MM.1S (cell line): ENCODE measurements at places on chromosomes 1 and 21.

- DNase-seq, result no peak
These were observed 37.8 kb downstream of the ELK4 start for GRCh38 chr1:205593967-205594366.

DNA sequence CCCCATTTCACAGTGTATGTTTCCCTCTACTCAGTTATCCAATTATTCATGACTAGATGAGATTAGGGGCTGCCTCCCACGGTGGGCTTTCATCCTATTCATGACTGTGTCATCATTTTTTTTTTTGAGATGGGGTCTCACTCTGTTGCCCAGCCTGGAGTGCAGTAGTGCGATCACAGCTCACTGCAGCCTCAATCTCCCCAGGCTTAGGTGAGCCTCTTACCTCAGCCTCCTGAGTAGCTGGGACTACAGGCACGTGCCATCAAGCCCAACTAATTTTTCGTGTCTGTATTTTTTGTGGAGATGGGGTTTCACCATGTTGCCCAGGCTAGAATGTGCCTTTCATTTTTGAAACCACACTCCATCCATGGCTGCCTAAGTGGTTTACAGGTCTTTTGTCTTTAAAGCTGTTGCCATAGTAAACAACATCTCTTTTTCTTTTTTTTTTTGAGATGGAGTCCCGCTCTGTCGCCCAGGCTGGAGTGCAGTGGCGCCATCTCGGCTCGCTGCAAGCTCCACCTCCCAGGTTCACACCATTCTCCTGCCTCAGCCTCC, 60.0 kb downstream of the PIK3CD start:
- no peak for DNase-seq

DNA sequence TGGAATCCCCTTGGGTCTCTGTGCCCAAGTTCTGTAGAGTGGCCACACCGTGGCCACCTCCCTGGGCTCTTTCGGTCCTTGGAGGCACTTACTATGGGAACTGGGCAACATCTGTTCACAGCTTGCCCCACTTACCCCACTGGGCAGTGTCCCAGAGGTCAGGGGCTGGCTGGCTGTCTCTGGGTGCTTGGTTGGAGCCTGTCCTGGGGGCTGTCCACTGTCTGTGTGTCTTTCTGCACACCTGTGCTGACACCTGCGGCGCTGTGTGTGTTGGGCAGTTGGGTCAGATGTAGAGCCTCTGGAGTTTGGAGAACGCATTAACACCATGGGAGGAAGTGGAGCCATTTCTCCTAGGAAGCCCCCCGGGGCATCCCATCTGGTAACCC, 1.3 kb upstream of the TMEM54 start:
- no peak for DNase-seq

DNA sequence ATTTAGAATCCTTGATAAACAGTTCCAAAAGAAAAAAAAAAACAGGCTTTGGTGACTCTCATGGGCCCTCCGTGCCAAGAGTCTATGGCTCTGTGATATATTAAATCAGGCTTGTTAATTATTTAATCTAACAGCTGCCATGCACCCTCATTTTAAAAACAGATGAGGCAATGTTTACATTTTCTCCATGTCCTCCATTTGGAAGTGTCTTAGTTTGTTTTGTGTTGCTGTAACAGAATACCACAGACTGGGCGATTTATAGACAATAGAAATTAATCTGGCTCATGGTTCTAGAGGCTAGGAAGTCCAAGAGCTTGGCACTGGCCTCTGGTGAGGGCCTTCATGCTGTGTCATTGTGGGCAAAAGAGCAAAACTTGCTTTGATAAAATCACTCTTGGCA, 58.0 kb downstream of the B3GALT5 start:
- no peak for DNase-seq

DNA sequence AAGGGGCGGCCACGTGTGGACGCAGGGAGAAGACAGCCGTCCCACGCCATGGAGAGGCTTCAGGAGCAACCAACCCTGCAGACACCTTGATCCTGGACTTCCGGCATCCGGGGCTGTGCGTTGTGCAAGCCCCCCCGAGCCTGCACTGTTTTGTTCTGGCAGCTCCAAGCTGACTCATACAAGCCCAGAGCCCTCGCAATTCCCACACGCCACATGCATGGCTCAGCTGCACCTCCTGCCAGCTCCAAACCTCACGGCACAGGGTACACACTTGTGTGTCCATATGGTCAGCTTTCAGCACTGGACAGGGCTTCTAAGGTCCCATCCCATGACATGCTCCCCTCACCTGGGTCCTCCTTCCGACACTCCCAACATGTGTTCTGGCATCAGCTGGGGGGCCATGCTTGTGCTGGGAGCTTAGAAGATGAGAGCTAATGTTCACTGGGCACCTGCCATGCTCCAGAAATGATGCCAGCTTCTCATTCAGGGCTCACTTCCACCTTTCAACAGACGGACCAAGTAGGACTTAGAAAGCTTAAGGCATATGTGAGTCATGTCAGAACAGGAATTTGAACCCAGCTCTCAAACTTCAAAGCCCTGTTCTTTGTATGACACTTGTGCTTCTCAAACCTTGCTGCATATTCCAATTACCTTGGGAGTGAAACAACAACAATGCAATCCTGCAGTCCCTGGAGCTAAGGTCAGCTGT, 137.3 kb downstream of the PGBD5 start:
- no peak for DNase-seq

DNA sequence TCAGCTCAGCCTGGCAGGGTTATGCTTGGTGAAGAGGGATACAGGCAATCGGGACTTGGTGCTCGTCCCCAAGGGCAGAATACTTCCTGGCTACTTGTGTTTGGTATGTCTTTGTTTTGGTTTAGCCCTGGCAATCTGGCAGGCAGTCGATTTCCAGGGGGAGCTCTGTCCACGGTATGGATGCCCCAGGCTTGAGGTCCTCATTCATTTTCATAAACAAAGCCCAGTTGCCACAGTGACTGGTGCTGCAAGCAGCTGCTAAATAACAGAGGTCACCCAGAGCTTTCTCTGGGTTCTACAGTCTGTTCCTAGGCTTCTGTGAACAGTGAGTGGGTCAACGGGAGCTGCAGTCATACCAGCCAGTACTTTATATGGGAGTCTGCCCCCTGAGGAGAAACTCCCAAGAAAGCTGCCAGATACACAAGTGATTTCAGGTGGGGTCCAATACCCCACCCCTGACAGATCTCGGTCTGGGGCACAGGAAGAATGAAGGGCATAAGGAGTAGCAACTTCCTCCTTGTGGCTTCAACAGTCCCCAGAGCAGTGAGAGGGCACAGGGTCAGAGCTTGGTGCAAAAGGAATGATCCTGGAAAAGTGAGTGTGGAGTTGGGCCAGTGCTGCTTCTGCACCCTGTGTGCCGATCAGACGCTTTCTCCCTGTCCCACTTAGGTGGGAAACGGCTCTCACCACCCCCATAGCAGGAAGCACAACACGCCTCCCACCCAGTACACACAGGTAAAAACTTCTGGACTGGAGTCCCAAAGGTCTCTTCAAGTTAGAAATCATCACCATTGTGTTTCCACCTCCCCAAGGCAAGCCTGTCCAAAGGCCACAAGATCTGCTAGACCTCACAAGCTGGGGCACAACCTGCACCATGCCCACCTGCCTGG, 55.5 kb downstream of the TGFBR3 start:
- no peak for DNase-seq

- DNase-seq, result peak; percentile 79
These were observed 1.3 kb downstream of the ABCG1 start for GRCh38 chr21:42220138-42220701.

DNA sequence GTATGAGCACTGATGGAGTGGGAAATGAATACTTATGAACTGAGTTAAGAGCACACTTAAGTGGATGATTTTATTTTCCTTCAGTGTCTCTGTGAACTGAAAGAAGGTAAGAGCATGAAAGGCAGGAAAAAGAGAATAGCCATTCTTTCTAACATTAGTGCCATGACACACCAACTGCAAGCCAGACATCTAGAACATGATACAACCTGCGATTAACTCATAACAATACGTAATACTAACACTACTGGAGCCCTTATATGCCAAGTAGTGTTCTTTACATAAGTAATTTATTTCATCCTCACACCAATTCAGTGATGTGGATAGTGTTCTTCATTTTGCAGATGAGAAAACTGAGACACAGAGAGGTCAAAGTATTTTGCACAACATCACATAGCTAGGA, 56.7 kb downstream of the PRRX1 start:
- DNase-seq, result no peak

DNA sequence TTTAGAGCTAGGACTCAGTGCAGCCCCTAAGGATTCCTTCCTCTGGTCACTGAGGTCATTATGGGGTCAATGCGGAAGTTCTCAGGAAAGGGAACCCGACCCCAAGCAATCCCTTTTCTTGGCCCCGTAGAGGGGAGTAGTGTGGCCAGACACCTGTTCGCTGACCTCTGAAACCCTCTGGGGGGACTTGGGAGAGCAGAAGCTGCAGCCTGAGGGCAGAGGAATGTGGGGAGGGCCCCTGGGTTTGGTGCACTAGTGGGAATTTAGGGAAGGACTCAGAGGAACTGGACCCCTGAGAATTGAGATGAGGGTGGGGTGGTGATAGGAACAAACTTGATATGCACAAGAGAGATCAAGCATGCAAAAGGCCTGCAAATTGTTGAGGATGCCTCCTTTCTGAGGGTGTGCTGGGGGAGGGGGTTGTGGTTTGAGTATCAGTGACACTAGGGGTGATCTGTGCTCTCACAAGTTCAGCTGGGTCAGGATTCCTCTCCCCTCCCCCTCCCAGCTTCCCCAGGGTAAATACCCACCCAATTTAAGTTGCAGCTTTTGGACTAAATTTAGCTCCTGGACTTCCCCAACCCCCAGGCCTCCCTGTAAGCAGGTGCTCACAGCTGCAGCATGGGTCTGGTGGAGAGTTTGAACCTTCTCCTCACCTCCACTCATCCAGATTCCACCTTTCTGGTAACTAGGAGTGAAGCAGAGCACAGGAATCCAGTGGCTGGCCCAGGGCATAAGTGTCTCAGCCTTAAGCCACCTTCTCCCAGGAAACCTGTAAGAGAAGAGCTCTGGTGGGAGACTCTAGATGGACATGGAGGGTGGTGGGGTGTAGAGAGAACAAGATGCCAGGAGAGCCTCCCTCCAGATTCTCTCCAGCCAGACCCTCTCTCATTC, 13.5 kb downstream of the ADAMTSL4 start:
- DNase-seq, result peak; percentile 100

GRCh38 chr1:68229650-68230483, 2.5 kb downstream of the WLS start:
- DNase-seq, result no peak

DNA sequence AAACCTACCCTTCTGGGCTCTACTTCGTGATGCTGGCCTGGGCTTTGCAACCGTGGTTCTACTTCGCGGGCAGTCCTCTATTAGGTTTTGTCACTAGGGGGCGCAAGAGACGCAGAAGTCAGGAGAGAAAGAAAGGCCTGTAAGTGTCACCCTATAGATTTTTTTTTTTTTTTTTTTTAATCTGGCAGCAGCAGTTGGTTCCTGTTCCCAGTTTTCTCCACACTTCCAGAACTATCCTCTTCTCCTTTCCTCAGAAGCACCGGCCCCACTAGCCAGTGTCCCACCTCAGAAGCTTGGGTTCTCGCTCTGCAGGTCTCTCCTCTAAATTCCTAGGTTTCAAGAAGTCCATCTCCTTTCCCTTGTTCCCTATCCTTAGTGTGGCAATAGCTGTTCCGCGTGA, 9.1 kb upstream of the LCE2D start:
- peak; percentile 81 for DNase-seq

DNA sequence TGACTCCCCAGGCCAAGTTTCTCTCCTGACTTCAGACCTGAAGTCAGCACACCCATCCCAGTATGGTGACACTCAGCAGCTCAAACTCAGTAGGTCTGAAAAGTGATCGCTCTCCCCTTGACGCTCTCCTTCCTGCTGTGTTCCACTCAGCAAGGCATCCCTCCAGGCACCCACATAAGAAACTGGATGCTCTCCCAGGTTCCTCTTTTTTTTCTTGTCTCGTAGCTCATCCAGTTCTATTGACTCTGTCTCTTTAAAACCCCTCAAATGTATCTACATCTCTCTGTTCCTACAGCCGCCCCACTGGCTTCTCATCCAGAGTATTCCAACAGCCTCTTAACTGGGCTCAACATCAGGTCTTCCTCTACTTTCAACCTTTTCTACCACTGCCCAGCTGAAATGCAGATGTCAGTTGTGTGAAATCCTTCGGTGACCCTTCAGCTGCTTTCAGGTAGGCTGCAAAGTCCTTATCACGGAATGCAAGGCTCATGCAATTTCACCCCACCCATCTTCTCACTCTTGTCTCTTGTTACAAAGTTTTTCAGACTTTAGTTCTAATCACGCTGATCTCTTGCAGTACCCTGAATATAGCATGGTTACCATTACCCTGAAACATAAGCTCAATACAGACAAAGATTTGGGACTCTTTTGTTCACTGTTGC, 286.2 kb upstream of the POU3F1 start:
- DNase-seq, result no peak

- no peak for DNase-seq
These were observed 2.5 kb upstream of the MEF2D start for GRCh38 chr1:156502894-156503697.

DNA sequence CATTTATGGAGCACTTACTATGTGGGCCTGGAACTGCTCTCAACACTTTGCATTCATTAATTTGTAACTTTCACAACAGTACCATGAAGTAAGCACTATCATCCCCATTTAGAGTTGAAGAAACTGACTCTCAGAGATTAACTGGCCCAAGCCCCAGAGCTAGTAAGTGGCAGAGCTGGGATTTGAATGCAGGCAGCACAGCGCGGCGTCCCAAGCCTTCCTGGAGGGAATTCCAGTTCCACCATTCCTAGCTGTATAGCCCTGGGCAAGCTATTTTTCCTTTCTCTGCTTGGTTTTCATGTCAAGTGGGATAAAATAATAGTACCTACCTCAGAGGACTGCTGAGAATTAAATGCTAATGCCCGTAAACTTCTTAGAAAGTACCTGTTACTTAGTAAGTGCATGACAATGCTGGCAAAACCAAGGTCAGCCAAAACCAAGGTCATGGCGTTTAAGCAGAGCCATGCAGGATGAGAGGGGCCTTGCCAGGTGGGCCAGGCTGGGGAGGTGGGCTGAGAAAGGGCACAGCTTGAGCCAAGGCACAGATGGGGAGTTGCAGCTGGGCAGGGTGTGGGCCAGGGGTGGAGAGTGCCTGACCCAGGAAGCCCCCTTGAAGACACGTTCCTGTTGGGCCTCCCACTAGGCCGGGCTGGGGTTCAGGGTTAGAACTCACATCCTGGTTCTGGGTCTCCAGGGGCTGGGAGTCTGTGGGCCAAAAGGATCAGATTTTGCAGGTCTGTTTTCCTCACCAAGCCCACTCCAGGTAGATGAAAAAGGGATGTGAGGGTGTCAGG, 4.6 kb upstream of the KNCN start:
- no peak for DNase-seq
